CD4-positive, alpha-beta T cell (primary cell): ENCODE measurements at places on chromosomes 4 and X.

- no peaks in the 10 kb centered on the region for H3K4me1 ChIP-seq
- H3K27me3 ChIP-seq: no peaks in the 10 kb centered on the region
- no peaks in the 10 kb centered on the region for H3K36me3 ChIP-seq
- no peak for DNase-seq
Measured at GRCh38 chr4:12393631-12394262, 965.1 kb upstream of the HS3ST1 start.

GRCh38 chr4:4960574-4960973, 58.7 kb downstream of the CYTL1 start:
- no peak for DNase-seq
- no peaks in the 10 kb centered on the region for H3K27me3 ChIP-seq

DNA sequence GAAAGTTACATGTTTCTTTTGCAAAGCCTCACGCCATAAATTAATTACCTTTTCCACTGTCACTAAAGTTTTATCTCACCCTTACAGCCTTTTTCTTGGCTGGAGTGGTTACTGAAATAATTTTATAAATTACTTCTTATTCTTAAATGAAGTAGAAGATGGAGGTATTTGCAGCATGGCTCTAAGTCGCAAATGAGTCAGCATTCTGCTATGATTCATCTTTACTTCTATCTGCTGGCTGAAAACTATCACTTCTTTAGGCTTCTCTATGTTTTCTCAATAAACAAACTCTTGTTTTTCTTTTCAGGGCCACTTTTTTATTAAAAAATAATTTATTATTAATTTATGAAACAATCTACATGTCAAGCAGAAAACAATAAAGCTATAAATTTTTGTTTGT, 210.2 kb upstream of the GYPA start:
- H3K4me3 ChIP-seq: no peak overlapping the region
- H3K27me3 ChIP-seq: no peaks in the 10 kb centered on the region
- no peak for DNase-seq
- H3K4me1 ChIP-seq: no peaks in the 10 kb centered on the region
- H3K36me3 ChIP-seq: no peaks in the 10 kb centered on the region
- no peak overlapping the region for H3K27ac ChIP-seq

- H3K36me3 ChIP-seq: no peaks in the 10 kb centered on the region
- H3K27me3 ChIP-seq: no peaks in the 10 kb centered on the region
Measured at GRCh38 chr4:144295286-144295995, 154.9 kb upstream of the GYPA start.

DNA sequence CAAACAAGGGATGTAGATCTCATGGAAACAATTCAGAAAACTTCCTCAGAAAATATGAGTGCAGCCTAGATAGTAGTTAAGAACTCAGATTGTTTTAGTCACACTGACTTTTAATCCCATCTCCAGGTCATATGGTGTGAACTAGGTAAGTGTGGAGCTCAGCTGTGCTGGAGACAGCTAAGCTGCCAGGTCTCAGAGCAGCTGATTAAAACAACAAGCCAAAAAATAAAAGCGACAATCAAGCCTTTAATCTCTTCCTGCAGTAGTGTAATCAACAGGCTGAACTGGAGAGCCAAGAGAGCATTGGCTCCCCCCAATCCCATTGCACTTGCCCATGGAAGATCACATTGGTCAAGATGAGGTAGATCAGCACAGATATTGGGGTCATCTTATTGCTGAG, 98.3 kb upstream of the ATOH1 start:
- H3K4me3 ChIP-seq: no peak overlapping the region
- H3K27ac ChIP-seq: no peak overlapping the region
- no peaks in the 10 kb centered on the region for H3K36me3 ChIP-seq
- DNase-seq: no peak
- H3K4me1 ChIP-seq: no peaks in the 10 kb centered on the region

- H3K27ac ChIP-seq: no peak overlapping the region
- no peak for DNase-seq
- H3K4me1 ChIP-seq: no peaks in the 10 kb centered on the region
- H3K27me3 ChIP-seq: peaks cover 3% of the 10 kb centered on the region
Measured at GRCh38 chr4:72319601-72320021, 249.4 kb downstream of the ADAMTS3 start.

GRCh38 chrX:10352536-10352935, 195.8 kb downstream of the CLCN4 start:
- no peak overlapping the region for H3K4me3 ChIP-seq
- no peaks in the 10 kb centered on the region for H3K36me3 ChIP-seq
- no peak overlapping the region for H3K27ac ChIP-seq
- DNase-seq: no peak
- H3K27me3 ChIP-seq: no peaks in the 10 kb centered on the region
- H3K4me1 ChIP-seq: no peaks in the 10 kb centered on the region

- peaks cover 68% of the 10 kb centered on the region for H3K27me3 ChIP-seq
- no peak overlapping the region for H3K27ac ChIP-seq
- H3K4me1 ChIP-seq: peaks cover 7% of the 10 kb centered on the region
- DNase-seq: no peak
Measured at GRCh38 chr4:93827272-93827947, 1.1 kb upstream of the ATOH1 start.

DNA sequence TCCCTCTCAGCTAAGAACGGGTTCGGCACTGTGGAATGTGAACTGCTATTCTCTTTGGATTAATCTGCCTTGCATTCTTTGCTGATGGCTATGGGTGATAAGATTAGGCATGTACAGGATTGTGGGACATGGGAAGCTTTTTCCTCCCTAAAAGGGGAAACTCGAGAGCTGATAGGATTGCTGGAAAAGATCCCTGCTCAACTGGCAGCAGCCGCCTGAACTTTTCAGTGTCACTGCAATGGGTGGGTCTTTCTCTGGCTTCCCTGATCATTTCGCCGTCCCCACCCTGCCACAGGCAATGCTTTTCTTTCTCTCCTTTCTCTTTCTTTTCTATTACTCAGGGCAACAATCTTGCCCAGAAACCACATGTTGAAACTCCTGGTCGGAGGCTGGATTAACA, 20.5 kb downstream of the PAGE2 start:
- H3K36me3 ChIP-seq: no peaks in the 10 kb centered on the region
- no peak overlapping the region for H3K27ac ChIP-seq
- H3K4me1 ChIP-seq: no peaks in the 10 kb centered on the region
- no peaks in the 10 kb centered on the region for H3K27me3 ChIP-seq
- no peak overlapping the region for H3K4me3 ChIP-seq

DNA sequence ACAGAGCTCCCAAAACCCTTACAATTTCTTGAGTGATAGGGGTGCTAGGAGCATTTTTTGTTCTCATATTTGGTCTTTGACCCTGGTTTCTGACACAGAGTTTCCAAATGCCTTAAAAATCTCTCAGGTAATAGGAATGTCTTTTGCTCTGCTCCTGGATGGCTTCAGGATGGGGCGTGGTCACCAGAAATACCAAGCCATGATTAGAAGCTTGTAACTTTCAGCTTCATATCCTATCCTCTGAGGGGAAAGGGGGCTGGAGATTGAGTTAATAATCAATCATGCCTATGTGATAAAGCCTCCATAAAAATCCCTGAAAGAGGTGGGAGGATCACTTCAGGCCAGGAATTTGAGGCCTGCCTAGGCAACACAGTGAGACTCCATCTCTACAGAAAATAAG, 34.6 kb upstream of the IL9R start:
- no peaks in the 10 kb centered on the region for H3K36me3 ChIP-seq
- H3K27ac ChIP-seq: no peak overlapping the region
- H3K4me3 ChIP-seq: no peak overlapping the region
- H3K4me1 ChIP-seq: no peaks in the 10 kb centered on the region

GRCh38 chrX:31258166-31258565, 186.3 kb upstream of the FTHL17 start:
- H3K4me1 ChIP-seq: no peaks in the 10 kb centered on the region
- no peak overlapping the region for H3K4me3 ChIP-seq
- no peak for DNase-seq
- H3K36me3 ChIP-seq: no peaks in the 10 kb centered on the region
- no peak overlapping the region for H3K27ac ChIP-seq

DNA sequence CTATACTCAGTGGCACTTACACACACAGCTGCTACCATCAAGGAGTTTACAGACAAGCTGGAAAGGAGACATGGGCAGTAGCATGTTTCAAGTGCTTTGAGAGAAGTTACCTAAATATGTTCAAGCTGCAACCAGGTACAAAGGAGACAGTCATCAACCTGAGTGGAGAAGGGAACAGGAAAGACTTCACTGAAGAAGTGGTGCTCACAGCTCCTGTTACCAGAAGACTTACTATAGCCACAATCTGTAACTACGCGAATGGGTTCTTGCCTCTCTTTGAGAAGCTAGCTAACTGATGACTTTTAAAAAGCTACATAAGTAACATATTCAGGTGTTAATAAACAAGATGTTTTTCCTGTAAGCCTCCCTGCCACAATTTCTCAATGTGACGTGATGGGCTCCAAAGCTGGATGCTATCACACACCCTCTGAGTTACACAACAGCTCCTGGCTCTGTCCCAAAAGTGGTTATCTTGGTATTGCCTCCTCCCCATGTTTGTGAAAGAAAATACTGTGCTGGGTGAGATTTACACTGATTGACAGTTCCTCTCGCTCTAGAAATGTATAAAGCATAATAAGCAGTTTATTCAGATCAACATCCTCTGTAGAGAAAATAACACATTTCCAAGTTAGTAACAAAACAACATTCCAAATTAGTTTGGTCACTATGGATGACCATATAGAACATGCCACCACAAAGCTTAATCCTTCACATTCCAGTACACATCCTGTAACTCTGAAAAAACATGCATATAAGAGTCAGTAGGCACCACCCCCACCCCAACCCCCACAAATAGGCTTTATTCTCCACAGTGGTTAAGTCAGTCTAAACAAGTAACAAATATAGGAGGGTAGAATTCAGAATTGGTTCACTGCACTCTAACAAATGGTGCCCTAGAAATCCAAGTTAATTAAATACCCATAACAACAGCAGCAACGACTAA, 81.8 kb downstream of the FRYL start:
- H3K4me1 ChIP-seq: peaks cover 3% of the 10 kb centered on the region
- H3K4me3 ChIP-seq: no peak overlapping the region
- H3K27ac ChIP-seq: no peak overlapping the region
- DNase-seq: no peak
- no peaks in the 10 kb centered on the region for H3K27me3 ChIP-seq
- H3K36me3 ChIP-seq: no peaks in the 10 kb centered on the region

- DNase-seq: no peak
- no peaks in the 10 kb centered on the region for H3K36me3 ChIP-seq
Measured at GRCh38 chr4:60805500-60806313, 394.4 kb upstream of the ADGRL3 start.

DNA sequence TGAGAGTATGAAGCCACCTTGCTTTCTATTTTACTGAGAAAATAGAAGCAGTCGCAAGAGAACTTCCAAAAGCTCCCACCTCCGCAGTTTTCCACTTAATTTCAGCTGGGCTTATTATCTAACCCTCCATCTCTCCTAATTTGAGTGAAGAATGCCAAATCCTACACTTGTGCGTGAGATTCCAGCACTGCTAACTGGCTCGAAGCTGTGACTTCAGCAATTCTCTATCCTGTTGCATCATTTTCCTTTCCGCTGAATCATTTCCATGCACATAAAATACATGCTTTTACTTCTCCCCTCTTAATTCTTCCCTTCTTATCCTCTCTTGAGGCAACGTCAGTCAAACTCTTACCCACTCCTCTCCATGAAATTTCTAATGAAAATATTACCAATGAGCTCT, 189.5 kb downstream of the GASK1B start:
- no peak for DNase-seq
- H3K4me1 ChIP-seq: no peaks in the 10 kb centered on the region
- H3K36me3 ChIP-seq: no peaks in the 10 kb centered on the region
- H3K27ac ChIP-seq: no peak overlapping the region

GRCh38 chrX:150644422-150644821, 48.8 kb upstream of the MTMR1 start:
- no peak for DNase-seq
- H3K27me3 ChIP-seq: no peaks in the 10 kb centered on the region
- no peak overlapping the region for H3K27ac ChIP-seq
- no peaks in the 10 kb centered on the region for H3K4me1 ChIP-seq
- H3K4me3 ChIP-seq: no peak overlapping the region

GRCh38 chrX:80216086-80216485, 201.5 kb downstream of the TBX22 start:
- H3K27ac ChIP-seq: no peak overlapping the region
- no peak for DNase-seq

GRCh38 chr4:186514271-186514950, 41.0 kb downstream of the MTNR1A start:
- no peak for DNase-seq
- H3K27ac ChIP-seq: no peak overlapping the region
- no peaks in the 10 kb centered on the region for H3K36me3 ChIP-seq
- H3K4me1 ChIP-seq: no peaks in the 10 kb centered on the region
- H3K4me3 ChIP-seq: no peak overlapping the region

DNA sequence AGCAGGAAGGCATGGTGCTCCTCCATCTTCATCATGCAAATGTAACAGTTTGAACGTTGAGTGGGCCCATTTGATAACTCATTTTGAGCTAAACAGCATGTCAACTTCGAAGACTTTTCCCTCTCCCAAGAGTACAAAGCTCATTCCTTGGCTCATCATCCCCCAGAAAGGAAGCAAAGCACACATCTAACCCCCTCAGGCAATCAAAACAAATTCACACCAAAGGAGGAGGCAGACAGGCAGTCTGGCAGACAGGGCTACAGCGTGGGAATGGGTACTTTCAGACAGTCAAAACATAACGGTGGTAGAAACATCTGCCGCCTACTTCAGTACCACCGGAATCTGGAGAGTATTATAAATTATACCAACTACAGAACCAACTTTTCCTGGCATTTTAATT, 81.7 kb downstream of the PCDH19 start:
- no peaks in the 10 kb centered on the region for H3K4me1 ChIP-seq
- H3K27ac ChIP-seq: no peak overlapping the region

DNA sequence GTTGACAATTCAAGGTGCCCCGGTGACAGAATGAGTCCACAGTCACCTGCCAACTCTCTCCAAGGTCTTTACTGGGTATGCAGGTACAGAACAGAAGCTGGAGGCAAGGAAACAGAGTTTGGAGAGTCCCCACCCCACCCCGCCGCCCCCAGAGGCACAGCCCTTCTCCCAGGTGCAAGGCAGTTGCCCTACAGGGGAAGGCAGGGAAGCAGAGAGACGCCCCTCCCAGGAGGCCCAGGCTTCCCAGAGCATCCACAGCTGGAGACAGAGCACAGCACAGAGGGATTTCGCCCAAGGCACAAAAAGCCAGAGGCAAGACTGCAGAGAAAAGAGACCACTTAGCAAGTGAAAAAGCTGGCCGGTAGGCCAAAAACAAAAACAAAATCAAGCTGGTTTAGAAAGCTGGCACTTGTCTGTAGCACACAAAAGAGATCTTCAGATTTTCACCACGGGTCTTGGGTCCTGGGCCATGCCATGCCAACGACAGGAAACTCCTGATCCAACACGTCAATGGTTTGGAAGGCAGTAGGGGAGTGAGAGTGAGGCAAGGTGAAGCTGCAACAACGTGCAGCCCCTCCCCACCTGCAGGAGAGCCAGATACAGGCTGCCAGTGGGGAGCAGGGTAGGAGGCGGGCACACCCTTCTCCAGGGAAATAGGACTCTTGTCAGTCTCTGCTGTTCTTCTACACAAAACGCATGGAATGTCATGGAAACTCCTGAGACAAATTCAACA, 113.3 kb downstream of the AFAP1 start:
- DNase-seq: no peak
- H3K36me3 ChIP-seq: no peaks in the 10 kb centered on the region
- no peak overlapping the region for H3K27ac ChIP-seq
- no peak overlapping the region for H3K4me3 ChIP-seq

GRCh38 chr4:57074744-57075143, 35.4 kb downstream of the IGFBP7 start:
- H3K4me1 ChIP-seq: no peaks in the 10 kb centered on the region
- H3K4me3 ChIP-seq: no peak overlapping the region
- DNase-seq: no peak
- no peaks in the 10 kb centered on the region for H3K36me3 ChIP-seq

GRCh38 chrX:21958916-21959315, 18.4 kb downstream of the SMS start:
- no peak for DNase-seq
- H3K4me1 ChIP-seq: peaks cover 15% of the 10 kb centered on the region
- no peaks in the 10 kb centered on the region for H3K27me3 ChIP-seq
- H3K27ac ChIP-seq: no peak overlapping the region
- H3K36me3 ChIP-seq: no peaks in the 10 kb centered on the region
